Right ventricle myocardium superior (tissue), 1 donor: ENCODE measurements at places on chromosomes 2 and 18. TPM values are rescaled to one million over a fixed set of nuclear protein-coding genes. Genes with fewer than 3 reads are reported as not detected.

Gene IL1R1
- 21.1 TPM for total RNA-seq

Gene IL1B
- 0.30 TPM for total RNA-seq

Gene ADAM23
- total RNA-seq = 58.9 TPM

Gene FAM228A
- 0.16 TPM for total RNA-seq

Gene SLC16A14
- total RNA-seq = 3.0 TPM

Gene CPS1
- total RNA-seq = 3.0 TPM

Gene DPP4
- total RNA-seq = 3.8 TPM

Gene ANO7
- 0.35 TPM for total RNA-seq

Gene LYPD6
- total RNA-seq = 0.13 TPM

Gene CDKL4
- not detected for total RNA-seq

Gene COL4A4
- 10.3 TPM for total RNA-seq

Gene SGO2
- 1.3 TPM for total RNA-seq

Gene NT5C1B
- not detected for total RNA-seq

Gene GLS
- 52.3 TPM for total RNA-seq

Gene COX5B
- total RNA-seq = 1,337 TPM
